ENCODE measurements at places on chromosomes 4 and X.
A peak's percentile ranks its signal among the peaks of the same experiment; 100 is the strongest.

DNA sequence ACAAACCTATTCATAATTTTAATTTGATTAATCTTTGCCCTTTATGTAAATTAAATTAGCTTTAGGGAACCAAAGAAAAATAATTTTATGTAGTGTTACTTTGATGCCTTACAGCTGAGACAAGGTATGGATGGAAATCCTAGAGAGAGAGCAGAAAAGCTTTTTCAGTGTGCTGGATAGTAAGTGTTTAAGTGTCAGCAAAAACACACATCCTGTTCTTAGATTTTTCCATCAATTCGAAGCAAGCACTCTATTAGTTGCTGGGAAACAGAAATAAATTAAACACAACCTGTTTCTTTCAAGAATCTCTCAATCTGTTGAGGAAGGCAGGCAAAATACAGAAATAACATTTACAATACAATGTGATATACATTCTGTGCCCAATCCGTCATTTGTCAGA is 327.8 kb downstream of the GALNTL6 start:
- DNase-seq = no peak

DNA sequence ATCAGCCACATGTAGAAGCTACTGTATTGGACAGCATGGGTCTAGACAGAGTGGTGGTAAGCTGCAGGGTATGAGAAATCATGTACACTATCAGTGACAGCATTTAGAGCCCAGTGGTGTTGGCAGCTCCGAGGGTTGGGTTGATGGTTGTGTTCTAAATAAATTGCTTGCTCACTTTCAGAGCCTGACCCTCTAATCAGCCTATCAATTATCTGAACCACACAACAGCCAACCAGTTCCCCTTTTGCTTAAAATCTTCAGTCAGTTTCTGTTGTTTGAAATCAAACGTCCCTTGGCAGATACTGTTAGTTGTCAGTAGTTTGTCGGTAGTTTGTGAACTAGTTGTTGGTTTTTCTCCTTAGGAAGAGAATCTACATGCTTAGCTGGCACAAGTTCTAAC is 99.8 kb upstream of the RAI2 start:
- DNase-seq = no peak

DNA sequence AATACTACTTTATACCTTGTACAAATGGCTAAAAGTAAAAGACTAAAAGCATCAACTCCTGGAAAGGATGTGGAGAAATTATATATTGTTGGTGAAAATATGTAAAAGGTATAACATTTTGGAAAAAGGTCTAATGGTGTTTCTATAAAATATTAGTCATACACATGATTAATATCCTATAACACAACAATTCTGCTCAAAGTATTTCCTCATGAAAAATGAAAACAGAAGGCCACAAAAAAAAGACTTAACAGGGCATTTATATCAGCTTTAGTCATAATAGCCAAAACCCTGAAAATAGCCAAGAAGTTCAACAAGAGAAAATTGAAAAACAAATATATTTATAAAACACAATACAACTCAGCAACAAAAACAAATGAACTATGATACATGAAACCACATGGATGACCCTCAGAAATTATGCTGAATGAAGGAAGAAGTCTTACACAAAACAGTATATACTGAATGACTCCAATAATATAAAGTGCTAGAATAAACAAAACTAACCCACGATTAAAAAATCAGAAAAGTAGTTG is 38.8 kb downstream of the TBCK start:
- no peak for DNase-seq

DNA sequence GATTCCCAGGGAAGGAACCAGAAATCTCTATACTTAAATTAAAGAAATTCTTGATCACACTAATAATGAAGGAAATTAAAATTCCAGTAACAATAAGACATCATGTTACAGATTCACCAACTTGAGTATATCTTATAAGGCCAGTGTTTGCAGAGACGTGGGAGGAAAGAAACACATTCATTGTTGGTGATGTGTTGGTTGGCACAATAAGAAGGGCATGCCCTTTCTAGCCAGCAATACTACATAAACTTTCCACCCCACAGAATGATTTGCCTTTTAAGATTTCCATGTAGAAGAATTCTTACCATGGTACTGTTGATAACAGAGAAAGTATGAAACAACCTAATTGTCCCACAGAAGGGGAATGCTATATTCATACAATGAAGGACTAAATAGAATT is 581.5 kb downstream of the STIM2 start:
- no peak for DNase-seq

GRCh38 chr4:3732076-3733028 is 33.8 kb upstream of the ADRA2C start:
- no peak for DNase-seq

DNA sequence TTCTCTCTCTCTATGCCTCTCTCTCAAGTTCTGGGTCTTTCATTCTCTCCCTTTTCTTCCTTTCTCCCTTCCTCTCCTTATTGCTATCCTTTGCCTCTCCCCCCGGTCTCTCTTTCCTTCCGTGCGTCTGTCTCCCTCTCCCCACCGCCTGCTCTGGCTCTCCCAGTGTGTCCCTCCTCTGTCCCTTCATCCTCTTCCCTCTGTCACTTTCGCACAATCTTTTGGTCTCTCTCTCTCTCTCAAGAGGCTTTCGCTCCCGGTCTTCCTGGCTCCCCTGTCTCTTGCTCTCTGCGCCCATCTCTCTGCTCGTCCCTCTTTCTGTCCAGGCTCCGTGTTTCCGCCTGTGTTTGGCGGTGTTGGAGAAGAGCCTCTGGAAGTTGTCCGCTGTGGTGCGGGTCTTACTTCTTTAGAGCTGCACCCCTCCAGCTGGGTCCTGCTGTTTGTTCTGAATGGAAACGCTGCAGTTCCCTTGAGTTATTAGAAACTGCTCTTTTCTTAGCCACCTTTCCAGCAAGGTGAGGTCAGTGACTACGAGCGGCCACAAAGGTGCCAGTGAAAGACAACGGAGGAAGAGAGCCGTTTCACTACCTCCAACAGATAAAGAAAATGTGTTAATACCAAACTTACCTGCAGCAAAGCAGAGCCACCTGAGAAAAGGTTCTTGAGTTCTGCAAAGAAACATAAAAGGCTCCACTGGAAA is 1.1 kb downstream of the BMPR1B start:
- no peak for DNase-seq

DNA sequence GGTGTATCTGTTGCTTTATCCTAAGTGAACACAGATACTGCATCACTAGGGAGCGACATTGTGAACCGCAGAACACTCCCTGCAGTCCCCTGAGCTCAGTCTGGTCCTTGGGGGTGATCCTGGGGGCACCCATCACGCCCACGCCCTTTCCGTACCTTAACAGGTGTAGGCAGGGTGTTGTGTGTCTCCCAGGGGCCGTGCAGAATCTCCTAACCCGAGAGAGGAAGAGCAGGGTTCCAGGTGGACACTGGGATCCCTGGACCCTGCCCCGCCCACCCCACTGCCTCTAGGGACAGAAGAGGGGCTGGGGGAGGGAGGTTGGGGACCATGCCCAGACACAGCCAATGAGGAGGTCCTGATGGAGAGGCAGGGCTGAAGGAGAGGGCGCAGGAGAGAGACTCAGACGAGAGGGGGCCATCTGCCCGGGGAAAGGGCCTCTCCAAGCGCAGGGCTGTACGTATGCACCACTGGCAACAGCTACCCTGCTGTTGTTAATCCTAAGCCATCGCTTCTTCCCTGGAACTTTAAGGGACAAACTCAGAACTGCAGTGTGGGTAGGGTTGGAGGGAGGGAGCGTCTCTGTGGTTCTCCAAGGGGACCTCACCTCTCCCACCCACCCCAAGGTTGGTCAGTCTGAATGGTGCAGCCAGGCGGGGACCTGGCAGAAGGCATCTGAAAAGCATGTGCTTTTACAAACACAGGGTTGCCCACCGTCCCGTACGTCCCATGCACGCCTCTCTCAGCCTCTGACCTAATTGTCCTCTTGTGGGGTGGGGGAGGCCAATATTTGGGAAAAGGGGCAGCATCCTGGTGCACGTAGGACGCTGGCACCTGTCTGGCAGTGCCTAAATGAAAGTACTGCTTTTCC is 2.5 kb downstream of the P2RY8 start:
- DNase-seq = no peak

- DNase-seq = peak; percentile 46
Measured at GRCh38 chr4:110195561-110196205, 2.7 kb downstream of the ELOVL6 start.

DNA sequence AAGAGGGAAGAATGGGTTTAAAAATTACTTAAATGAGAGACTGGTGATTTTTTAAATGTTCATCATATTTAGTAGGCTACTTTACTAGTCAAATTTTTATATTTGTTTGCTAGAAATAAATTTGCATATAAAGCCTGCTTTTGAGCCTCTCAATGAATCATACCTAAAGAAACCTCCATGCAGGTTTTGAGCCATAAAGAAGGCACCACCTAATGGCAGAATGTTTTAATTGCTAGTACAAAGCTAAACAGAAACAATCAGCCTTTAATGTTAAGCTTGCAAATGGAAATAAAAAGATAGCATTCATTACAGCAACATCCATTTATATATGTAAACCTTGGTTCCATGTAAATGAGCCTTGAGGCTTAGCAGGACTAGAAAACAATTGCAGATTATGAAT is 989.7 kb downstream of the CCSER1 start:
- no peak for DNase-seq

GRCh38 chrX:54937416-54937815 is 16.8 kb downstream of the TRO start:
- no peak for DNase-seq

DNA sequence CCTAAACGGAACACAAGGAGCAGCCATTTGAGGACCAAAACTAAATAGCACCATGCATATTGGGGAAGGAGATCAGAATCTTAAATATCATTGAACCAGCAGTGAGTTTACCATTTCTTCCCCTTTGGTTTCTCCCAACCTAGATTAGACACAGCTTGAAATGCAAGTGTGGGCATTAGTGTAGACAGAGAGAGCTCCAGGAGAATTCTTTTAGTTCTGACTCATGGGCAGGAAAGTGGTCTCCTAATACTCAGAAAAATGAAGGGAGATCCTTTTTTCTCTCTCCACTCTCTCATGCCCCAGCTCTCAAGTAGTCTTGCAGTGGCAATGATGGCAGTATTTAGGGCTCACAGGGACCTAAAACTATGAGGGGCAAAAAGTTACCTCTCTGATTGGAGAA is 567.9 kb downstream of the INPP4B start:
- DNase-seq = no peak

GRCh38 chr4:31458813-31459212 is 738.6 kb downstream of the PCDH7 start:
- DNase-seq = no peak

DNA sequence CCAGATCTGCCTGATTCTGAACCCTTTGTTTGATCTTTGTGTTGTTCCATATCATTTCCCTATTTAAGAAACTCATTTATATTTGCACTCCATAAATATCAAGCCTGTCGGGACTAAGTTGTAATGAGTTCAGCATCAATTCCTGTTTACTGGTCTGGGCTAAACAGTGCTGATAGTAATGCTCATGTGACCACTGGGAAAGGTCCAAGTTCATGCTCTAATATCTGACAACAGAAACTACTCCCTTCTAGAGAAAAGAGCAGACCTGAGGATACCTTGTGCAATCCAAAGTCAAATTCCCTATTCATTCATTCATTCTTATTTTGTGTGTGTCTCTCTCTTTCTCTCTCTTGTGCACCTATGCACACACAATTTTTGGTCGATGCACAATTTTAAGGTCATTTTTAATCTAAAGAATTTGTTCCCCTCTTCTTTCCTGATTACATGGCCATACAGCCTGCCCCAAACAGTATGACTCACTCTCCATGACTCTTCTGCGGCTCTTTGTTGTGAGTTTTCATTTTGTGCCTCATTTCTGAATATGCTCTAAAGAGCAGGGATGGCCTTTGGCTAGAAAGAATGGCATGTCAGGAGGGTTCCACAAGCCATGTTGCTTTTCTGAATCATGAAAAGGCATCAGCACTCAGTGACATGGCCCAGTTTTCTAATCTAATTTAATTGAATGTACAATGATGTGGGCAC is 664.3 kb downstream of the RPA4 start:
- no peak for DNase-seq

GRCh38 chr4:126850286-126850685 is 782.5 kb upstream of the INTU start:
- no peak for DNase-seq

GRCh38 chr4:48546336-48546735 is 56.3 kb downstream of the ZAR1 start:
- DNase-seq = no peak

- no peak for DNase-seq
Measured at GRCh38 chrX:80550722-80551121, 130.5 kb downstream of the TENT5D start.

DNA sequence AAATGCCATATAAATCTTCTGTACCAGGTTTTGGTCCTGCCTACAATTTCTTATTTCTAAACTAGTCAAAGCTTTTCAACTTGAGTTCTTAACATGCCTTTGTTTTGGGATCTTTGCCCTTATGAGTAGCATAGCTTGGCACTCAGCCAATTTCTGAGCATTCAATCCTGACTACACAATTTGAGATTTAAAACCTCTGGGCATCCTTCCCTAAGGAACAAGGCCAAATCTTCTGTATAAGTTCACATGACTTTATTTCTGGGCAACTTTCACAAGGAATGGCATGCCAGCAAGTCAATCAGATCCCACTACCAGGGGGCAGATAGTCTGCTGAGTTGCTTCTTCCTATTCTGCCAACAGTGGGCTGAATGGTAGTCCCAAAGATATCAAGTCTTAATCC is 254.2 kb downstream of the ADAMTS3 start:
- no peak for DNase-seq

DNA sequence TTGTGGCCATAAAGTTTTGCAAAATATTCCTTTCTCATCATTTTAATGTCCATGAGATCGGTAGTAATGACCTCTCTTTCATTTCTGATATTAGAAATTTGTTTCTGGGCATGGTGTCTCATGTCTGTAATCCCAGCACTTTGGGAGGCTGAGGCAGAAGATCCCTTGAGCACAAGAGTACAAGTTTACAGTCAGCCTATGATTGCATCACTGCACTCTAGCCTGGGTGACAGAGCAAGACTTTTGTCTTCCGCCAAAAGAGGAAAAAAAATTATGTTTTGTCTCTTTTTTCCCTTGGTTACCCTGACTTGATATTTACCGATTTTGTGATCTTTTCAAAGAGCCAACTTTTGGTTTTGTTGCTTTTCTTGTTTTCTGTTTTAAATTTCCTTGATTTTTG is 10.8 kb upstream of the NKAP start:
- no peak for DNase-seq

DNA sequence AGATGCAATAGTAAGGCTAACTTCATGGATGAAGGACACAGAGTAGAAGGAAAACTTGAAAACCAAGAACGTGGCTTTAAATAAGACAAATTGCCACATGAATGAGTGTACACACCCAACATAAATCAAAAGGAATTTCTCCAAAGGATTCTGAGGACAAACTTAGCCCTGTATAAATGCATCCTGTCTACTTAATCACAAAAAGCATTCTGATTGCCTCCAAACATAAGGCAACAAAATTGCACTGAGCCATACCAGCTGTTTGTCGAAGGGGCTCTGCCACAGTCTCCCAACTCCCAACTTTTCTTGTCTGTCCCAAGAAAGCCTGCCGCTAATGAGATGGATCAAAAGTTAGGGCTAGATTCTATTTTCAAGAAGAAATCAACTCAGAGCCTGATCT is 194.3 kb downstream of the SOWAHB start:
- DNase-seq = no peak

- no peak for DNase-seq
Measured at GRCh38 chrX:48975541-48975940, 3.9 kb upstream of the KCND1 start.

GRCh38 chr4:71186566-71187403 is 152.0 kb upstream of the SLC4A4 start:
- DNase-seq = peak; percentile 8

- DNase-seq = no peak
Measured at GRCh38 chr4:3019145-3019846, 55.0 kb downstream of the HTT-AS start.

- no peak for DNase-seq
Measured at GRCh38 chr4:33725861-33726260, 2518.5 kb downstream of the ARAP2 start.

GRCh38 chrX:131607792-131608369 is 64.0 kb downstream of the OR13H1 start:
- no peak for DNase-seq

Measured in occipital lobe (tissue), 3 donors.